ENCODE measurements at places on chromosomes 4 and X. TPM values are rescaled to one million over a fixed set of nuclear protein-coding genes. Genes with fewer than 3 reads are reported as not detected.

The IL13RA2 gene
- 0.38 TPM for total RNA-seq

The GIMD1 gene
- total RNA-seq = 0.19 TPM

The RHOXF1 gene
- total RNA-seq = not detected

The NAT8L gene
- total RNA-seq = under 0.01 TPM

The CACNA1F gene
- total RNA-seq = not detected

The HPSE gene
- total RNA-seq = 0.58 TPM

The TRAM1L1 gene
- 3.3 TPM for total RNA-seq

The DGAT2L6 gene
- not detected for total RNA-seq

The TMEM35A gene
- total RNA-seq = 5.1 TPM

The UPF3B gene
- total RNA-seq = 1.5 TPM

The AREG gene
- total RNA-seq = 5.9 TPM

The UGT2B7 gene
- total RNA-seq = 0.85 TPM

The GPC3 gene
- 0.19 TPM for total RNA-seq

The NHS gene
- total RNA-seq = 2.3 TPM

The CT55 gene
- total RNA-seq = not detected

Data from regular cardiac myocyte (primary cell).